ENCODE measurements at places on chromosomes 11 and 22.

DNA sequence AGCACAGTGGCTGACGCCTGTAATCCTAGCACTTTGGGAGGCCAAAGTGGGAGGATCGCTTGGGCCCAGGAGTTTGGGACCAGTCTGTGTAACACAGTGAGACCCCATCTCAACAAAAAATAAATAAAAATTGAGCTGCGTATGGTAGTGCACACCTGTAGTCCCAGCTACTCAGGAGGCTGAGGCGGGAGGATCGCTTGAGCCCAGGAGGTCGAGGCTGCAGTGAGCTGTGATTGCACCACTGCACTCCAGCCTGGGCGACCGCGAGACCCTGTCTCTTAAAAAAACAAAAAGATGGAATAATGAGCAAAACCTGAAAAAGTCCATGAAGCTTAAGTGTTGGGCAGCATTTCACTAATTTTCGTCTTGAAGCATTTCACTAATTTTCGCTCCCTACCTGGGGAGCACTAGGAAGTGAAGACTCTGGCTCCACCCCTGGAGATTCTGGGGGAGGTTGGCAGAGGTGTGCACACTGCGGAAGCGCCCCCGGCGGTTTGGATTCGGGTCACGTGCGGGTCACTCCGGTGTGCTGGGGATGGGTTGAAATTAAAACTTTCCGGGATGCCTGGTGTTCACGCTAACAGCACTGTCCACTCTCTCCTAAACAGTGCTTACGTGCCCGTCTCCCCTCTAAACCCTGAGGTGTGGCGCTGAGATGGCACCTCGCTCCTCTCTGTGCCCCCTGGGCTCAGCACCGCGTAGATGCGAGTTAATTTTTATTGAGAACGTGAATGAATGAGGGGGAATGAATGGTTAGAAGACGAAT lies 906 bp upstream of the NAA40 start:
- no peak for DNase-seq

- no peak for DNase-seq
These were observed 49.8 kb upstream of the BLID start for GRCh38 chr11:122165607-122166371.

DNA sequence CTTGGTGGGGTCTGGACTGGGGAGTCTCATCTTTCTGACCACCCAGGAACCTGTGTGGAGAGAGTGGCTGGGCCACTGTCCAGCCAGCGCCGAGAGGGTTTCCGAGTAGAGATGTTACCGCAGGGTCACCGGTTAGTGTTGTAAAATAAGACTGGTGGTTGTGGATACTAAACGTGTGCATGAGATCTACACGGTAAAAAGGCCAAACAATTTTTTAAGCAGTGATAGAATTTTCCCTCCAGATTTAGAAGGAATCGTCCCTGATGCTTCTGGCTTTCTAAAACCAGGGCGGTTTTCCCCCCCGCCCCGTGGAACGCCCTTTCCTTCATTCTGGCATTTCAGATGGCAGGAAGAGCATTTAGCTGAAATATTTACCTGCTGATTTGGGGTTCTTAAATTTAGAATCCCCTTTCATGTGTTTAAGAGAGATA lies 72.6 kb upstream of the PPARA start:
- DNase-seq: no peak

DNA sequence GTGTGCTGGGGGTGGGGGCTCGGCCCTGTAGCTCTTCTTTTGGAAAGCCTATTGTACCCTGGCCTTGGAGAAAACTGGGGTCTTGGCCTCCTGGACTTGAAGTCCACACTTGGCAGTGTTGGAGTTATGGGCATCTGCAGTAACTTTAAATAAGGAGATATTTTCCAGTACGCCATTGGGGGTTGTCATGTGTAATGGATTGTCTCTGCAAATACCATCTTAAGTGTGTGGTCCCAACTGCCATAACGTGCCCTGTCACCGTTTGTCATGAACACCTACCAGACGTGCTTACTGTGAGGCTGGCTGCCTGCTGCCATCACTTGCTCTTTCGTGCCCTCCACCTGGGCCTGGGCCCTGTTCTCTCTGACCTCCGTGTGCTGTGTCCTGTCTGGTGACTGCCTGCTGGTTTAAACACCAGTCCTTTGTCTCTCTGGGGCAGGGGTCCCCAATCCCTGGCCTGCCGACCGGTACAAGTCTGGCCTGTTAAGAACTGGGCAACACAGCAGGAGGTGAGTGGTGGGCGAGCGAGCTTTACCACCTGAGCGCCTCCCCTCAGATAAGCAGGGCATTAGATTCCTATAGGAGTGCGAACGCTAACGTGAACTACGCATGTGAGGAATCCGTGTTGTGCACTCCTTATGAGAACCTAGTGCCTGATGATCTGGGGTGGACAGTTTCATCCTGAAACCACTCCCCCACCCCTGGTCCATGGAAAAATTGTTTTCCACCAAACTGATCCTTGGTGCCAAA lies 3.6 kb upstream of the ZDHHC8 start:
- DNase-seq: no peak

- DNase-seq: no peak
These were observed 2.4 kb downstream of the TRIM22 start for GRCh38 chr11:5691964-5692361.

DNA sequence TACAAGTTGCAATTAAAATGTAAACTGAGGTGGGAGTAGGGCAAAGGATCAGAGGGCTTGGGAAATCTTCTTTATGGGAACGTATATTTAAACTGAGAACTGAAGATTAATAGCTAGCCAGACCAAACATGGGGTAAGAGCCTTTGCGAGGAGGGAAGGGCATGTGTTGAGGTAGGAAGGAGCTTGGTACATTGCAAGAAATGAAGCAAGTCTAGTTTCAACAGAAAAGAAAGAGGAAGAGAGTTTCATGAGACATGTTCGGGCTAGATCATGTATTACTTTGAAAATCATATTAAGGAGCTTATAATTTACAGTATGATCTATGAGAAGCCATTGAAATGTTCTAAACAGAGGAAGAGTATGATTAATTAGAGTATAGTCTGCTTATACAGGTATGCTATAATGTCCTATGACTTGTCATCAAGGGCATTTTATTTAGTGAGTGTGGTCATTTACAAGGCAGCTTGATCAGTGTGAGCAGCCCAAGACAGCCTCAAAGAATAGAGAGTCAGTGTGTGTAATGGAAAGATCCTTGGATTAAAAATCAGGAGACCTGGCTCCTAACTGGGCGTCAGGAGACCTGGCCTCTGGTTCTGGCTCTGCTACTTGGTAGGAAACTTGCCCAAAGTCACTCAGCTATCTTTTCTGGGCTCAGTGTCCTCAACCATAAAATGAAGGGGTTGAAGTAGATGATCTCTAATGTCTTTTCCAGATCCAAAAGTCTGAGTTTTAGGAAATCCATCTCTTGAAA lies 10.9 kb downstream of the GAS2 start:
- DNase-seq: no peak

Data from NCI-H2081 treated with DMSO at 0.1 percent for 48 hours (cell line).